Right renal cortex interstitium (tissue), 3 donors: ENCODE measurements at places on chromosomes 1 and 21. TPM values are rescaled to one million over a fixed set of nuclear protein-coding genes. Genes with fewer than 3 reads are reported as not detected.

Gene KCND3
- 1.3 TPM for polyA plus RNA-seq

Gene CELA3B
- polyA plus RNA-seq = not detected

- DNase-seq = no peak
Measured at GRCh38 chr21:42374457-42374856, 8.1 kb upstream of the TFF1 start.

GRCh38 chr1:25113086-25113485 lies 119.2 kb downstream of the SYF2 start:
- no peak for DNase-seq

DNA sequence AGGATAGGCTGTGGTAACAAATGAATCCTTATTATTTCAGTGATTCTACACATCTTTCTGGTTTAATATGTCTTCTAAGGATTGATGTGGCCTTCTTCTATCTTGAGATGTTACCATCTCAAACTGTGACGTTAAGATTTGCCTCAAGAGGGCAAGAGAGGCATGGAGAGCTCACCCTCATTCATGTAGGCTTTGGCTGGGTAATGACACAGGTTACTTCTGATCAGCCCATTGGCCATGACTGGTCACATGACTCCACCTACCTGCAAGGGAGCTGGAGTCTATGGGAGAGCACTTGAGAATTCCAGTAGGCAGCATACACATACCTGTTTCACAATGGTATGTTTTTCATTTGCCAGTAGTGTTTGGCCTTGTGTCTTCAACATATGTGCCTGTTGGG lies 30.0 kb downstream of the CACHD1 start:
- DNase-seq = no peak
